EH (cell line): ENCODE measurements at places on chromosomes 4 and X.

- no peak for DNase-seq
Observed at GRCh38 chr4:2829321-2829932, 14.2 kb upstream of the ADD1 start.

DNA sequence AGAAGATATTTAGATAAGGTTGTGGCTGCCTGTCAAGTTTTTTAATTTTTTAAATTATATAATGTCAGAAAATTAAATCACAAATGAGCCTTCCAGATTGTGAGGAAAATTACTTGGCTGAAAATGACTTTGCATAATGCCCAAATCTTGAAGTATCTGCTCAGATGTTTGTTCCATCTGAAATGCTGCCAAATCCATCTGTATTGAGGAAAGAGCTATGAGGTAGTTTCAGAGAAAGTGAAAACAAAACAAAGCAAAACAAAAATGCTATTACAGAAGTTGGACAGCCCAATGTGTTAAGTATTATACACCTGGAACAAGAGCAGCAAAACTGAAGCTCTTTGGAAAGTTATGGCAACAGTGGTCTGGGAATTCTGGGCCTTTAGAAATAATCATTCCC, 23.3 kb upstream of the GUCY1B1 start:
- no peak for DNase-seq

DNA sequence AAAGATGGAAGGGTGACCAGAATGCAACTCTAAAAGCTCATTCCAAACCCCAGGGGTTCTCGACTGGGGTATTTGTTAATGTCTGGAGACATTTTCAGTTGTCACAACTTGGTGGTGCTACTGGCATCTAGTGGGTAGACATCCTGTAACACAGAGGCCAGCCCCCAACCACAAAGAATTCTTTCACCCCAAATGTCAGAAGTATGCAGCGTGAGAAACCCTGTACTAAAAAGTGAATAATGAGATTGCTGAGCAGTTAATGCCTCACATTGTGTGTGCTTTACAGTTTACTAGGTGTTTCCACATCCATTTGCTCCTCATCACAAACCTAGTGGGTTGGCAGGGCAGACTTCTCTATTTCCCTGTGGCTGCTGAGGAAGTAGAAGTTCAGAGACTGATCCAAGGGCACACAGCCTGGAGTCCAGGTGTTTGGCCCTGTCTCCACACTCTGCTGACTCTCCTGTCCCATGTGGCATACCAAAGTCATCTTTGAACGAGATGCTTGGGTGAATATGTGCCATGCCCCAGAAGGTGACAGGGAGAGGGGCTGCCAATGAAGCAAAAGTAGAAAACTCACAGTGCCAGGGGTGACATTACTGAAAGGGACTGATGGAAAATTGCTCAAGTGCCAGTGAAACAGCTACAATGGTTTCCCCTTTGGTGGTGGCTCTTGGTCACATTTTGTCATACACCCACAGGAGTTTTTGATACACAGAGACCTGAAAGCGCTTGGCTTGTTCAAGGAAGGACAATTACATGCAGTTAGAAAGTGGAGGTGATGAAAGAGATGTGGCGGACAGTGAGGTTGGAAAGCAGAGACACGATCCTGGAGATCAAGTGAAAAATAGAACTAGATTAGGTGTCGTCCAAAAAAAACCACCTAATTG, 10.1 kb upstream of the TMEM154 start:
- DNase-seq: no peak

GRCh38 chrX:10380300-10380699, 223.5 kb downstream of the CLCN4 start:
- DNase-seq: no peak

- DNase-seq: peak; percentile 24
Observed at GRCh38 chr4:173990126-173990868, 293.2 kb downstream of the FBXO8 start.

GRCh38 chr4:167397586-167397985, 163.3 kb upstream of the SPOCK3 start:
- no peak for DNase-seq

DNA sequence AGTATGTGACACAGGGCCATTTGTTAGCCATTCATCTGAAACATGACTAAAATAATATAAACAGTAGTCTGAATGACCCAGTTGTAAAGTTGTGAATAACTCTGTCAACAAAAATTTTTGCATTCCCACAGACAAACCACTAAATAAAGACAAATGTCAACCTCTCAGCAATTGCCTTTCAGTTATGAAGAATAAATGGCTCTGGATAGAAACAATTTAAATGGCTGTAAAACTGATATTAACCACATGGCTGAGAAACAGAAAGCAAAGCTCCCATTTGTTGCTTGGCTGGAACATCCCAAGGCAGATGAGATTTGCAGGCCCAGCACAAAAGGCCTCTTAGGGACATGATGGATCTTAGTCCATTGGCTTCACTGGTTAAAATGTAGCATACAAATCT, 296.3 kb downstream of the GALNTL6 start:
- DNase-seq: peak; percentile 4

GRCh38 chr4:20266215-20267082, 14.7 kb downstream of the SLIT2 start:
- DNase-seq: peak; percentile 64

GRCh38 chr4:145670422-145670821, 9.5 kb upstream of the C4orf51 start:
- DNase-seq: no peak

- peak; percentile 52 for DNase-seq
Observed at GRCh38 chr4:153467897-153468262, 1.7 kb downstream of the TMEM131L start.

GRCh38 chr4:95550115-95550987, 1.6 kb upstream of the UNC5C start:
- DNase-seq: no peak

DNA sequence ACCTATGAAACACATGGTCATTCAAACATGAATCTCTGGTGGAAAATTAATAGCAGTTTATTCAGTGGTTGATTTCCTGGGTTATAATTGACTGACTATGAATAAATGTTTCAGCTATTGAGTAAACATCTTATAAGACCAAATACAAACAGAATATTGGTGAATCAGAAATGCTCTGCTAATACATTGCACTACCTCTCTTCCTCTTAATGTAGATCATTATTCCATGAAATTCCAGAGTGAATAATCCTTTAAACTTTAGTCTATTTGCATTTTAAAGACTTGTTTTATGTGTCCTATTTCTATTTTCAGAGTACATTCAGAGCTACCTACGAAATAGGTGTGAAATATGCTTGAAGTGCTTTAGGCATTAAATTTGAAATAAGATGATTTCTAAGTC, 715.4 kb downstream of the ADGRL3 start:
- DNase-seq: no peak

GRCh38 chrX:153800177-153800722, 5.8 kb downstream of the SSR4 start:
- DNase-seq: no peak

DNA sequence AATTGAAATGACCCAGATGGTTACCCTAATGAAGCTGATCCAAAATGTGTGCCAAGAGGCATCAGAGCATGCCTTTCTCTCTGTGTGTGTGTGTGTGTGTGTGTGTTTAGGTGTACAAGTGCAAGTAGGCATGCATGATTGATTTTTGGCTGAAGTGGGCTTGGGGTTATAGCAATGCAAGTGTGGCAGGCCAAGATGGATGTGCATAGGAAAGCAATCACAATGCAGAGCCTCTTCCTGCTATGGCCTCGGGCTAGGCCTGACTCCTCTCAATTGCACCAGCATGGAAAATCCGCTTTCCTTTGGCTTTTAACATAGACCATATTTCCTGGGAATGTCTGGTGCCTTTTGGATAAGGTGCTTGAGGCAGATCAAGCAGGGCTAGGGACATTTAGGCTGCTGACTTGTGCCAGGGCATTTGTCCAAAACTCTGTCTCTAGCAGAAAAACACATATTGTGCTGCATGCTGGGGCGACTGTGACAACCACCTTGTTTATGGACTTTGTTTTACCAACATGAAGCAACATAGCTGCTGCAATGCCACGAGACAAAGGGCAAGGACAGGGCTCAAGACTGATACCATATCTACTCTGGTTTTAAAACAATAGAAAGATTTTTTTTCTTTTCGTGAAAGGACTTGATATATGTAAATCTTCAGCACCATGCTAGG, 395.7 kb downstream of the RAPGEF2 start:
- DNase-seq: no peak

GRCh38 chr4:88880501-88881226, 176.3 kb downstream of the FAM13A start:
- no peak for DNase-seq

GRCh38 chr4:163166041-163166579, 580 bp downstream of the NAF1 start:
- DNase-seq: peak; percentile 55

DNA sequence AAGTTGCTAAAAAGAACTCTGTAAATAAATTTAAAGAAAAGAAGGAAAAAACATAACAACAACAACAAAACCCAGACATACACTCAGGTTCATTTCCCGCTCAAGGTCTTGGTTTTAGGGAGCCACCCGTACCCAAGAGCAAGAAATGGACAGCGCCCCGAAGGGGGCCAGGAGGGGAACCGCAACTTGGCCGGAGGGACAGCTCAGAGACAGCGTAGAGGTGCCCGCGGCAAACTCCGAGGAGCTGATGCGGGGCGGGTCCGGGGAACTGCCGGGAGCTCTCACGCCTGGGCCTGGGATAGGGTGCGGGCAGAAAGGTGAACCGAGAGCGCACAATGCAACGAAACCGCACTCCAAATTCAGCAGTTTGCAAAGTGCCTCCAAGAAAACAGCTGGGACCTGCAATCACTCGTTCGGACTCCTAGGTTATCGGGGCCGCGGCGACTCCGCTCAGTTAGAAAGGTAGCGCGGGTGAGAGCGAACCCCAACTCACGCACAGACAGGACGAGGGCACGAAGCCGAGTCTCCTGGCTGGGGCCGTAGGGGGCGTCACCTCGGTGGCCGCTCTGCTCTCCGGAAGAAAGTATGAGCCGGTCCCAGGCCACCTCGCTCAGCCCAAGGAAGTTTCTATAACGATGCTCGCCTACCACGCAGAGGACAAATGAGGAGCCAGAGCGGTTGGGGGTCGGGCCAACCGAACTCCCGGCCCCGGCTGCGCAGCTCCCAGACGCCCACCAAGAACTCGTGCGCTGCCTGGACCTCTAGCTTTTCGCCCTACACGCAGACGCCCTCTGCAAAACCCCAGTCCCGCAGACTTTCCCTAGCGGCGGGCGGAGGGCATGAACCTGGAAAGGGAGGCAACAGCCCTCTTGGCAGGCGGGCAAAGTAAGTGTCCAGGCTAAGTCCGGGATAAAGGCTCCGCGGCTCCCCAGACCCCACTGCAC, 1.4 kb downstream of the NDNF start:
- peak; percentile 34 for DNase-seq

DNA sequence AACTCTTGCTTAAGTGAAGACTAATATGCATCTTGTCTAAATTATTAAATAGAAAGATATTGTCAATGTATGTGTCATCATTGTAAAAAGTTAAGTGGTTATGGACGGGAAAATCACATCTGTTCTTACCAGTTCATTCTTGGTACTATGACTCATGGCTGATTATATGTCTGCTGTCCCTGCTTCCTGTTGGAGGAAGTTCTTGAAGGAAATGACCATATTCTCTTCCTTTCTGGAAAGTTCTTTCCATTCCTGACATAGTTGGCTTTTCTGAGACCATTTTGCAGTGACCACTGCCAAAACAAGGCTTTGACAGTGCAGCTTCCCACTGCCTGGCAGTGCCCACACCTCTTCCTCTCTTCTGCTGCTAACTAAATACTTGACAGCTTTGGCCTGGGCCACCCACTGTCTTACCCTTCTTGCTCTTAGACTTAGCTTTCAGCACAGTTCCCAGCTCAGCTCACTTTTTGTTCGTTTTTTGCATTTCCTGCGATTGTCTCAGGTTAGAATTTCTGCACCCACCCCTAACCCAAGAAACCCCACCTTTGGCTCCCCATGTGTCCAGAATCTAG, 13.2 kb upstream of the CLDN24 start:
- DNase-seq: peak; percentile 96

- DNase-seq: peak; percentile 86
Observed at GRCh38 chr4:176193938-176194337, 1.4 kb downstream of the SPATA4 start.

DNA sequence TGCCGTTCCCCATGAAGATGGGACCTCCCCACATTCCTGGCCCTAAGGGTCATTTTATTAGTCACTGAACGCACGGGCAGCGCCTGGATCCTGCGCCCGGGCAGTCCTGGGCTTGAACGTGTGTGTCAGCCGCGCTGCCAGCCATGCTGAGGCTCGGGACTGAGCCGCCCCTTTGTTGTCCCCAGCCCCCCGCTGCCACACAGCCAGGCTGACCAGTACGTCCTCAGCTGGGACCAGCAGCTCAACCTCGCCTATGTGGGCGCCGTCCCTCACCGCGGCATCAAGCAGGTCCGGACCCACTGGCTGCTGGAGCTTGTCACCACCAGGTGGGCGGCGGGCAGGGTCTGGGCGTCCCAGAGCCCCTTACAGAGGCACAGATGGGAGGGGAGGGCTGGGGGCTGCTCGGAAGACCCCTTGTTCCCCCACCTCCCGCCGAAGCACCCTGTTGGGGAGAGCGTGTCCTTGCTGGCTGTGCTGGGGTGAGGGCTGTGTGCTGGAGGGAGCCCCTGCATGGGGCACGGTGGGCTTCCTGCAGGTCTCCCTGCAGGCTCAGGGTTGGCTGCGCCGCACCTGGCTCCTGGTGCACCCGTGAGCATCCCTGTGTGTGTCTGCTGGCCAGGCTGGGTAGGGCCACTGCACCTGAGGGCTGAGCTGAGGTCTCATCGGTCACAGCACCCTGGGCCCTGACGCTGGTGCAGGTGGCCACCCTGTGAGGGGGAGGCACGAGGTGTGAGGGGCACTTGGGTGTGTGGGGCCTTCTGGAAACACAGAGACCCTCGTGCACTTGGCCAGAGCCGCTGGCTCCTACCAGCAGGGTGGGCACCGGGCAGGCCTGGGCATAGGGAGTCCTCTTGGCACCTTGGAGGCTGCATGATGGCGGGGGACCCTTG, 1.0 kb downstream of the IDUA start:
- peak; percentile 83 for DNase-seq

DNA sequence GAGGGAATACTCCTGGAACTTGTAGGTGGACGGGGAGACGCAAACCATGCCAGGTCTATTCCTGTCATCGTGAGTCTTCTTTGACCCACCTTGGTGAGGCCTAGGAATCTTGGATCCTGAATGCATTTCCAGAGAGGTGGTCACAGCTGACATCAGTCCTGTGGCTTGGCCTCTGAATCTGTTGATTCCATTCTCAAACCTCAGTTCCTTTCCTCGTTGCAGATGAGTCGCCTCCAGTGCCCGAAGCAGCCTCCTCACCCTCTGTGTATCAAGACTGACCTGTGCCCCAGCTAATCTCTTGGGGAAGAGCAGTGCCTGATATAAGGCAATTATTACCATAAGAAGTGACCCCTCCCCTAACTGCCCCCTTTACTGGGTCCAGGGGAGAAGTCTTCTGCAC, 118.1 kb downstream of the SMIM20 start:
- DNase-seq: peak; percentile 84
